Panc1 (cell line): ENCODE measurements at places on chromosomes 7 and 10.

DNA sequence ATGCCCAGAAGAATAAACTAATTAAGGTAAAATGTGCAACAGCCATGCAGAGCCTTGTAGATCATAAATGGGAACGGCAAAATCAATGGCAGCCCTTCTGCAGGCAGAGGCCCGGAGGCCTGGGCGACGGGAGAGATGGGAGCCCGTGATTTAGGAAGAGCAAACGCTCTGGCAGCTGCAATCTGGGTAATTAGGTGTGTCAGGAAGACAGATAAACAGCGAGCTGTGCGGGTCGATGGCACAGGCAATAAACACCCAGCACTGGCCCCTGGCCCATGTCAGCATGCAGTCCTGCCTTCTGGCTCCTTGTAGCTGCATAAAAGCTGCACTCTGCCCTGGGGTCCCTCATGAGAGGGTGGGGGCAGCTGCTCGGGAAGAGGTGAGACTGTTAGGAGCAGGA lies 78.0 kb downstream of the GOLGA7B start:
- no peak for DNase-seq

- DNase-seq = no peak
Measured at GRCh38 chr7:36286226-36286625, 103.4 kb upstream of the ANLN start.

DNA sequence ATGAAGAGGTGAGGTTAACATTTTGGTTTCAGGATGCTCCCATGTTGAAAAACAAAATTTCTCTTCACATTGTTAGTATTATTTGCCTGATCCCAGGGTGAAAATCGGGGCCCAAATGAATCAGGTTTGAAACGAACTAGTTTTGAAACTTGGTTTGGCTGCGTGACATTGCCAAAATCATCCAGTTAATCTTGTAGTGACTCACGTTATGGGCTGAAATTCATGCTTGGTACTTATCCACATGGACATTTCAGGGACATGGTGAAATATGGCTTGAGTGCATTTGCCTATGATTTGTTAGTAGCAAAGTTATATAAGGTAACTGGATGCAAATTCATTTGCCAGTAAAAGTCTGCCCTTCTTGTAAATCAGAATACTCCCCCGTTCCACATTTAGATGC lies 97.3 kb downstream of the CFAP58 start:
- DNase-seq = no peak

DNA sequence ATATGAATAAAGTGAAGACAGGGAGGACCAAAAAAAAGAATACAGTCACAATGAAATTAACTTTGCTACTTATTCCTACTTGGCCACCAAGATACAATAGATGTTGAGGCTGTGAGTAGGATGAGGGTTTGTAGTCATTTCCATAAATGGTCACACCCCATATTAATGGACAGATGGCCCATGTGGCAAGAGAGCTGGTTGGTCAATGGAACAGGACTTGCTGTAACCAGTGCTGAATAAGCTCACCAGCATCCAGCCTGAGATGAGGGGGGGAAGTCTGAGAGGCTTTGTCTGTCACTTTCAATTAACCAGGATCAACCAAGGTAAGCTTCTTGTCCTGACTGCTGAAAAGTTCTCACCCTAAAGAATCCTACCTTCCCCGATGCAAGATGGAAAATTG lies 130.4 kb upstream of the KCNMA1 start:
- DNase-seq = no peak

- DNase-seq = no peak
Measured at GRCh38 chr7:45459476-45459875, 114.7 kb upstream of the ADCY1 start.

GRCh38 chr10:77832238-77832637 lies 94.3 kb downstream of the DLG5 start:
- DNase-seq = no peak

DNA sequence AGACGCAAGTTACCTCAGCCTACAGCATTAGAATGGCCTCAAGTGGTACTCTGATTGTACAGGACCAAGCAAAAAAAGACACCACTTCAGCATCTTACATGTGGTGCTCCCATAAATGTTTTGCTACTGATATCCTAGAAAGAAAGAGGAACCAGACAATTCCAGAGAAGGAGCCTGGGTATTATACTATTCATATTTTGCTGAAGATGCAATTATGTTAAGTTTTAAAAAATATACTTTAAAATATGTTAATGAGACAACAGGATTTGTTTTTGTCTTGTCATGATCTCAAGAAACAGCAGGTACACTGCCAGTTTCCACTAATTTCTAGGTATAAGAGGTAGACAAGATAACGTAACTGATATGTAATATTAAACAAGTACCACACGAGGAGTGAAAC lies 92.6 kb downstream of the JMJD1C start:
- no peak for DNase-seq

GRCh38 chr7:55309040-55309991 lies 55.8 kb upstream of the LANCL2 start:
- DNase-seq = no peak

GRCh38 chr7:36045326-36045725 lies 107.7 kb upstream of the EEPD1 start:
- DNase-seq = no peak

DNA sequence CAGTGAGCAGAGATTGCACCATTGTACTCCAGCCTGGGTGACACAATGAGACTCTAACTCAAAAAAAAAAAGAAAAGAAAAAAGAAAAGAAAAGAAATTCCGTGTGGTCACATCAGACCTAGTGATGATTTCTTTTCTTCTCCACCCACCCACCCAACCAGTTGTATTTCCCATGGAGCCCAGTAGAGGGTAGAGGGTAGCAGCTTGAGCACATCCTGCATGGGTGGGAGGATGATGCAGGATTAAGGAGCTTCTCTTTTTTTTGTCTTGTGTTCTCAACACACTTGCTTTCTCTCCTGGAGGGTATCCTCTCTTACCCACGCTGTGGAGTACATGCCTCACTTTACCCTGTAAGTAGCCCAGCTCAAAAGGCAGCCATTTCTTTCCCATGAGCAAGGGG lies 118.6 kb upstream of the CARD11 start:
- no peak for DNase-seq

DNA sequence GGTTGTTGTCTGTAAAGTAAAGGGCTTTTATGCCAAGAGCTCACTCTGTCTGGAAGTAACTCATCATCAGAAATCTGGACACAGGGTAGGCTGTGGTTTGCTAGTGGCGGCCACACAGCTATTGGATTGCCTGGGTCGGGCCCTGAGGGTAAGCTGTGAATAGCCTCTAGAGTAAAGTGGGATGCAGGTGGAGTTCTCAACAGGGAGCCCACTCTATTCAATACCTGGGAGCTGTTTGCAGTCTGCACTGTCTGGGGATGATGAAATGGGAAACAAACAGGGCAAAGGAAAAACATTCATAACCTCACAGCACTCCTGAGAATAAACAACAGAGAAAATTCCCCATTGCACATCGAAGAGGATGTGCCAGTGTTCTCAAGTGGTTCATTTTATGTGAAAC lies 582.6 kb downstream of the CALN1 start:
- no peak for DNase-seq

DNA sequence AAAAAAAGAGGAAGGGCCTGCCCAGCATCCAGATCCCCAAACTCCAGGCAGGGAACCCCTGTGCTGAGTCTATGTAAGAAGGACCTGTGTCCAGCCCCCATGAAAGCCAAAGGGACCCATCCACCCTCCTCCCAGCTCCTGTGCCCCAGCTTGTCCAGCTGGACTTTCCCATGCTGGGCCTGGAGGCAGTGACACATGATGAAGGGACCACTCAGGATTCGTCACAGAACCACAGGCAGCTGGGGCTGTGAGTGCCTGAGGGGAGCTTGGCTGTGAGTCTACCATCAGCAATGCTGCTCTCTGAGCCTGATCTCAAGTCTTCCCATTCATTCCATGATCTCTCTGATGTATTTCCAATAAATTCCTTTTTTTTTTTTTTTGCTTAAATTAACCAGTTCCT lies 36.2 kb upstream of the MNX1 start:
- no peak for DNase-seq

DNA sequence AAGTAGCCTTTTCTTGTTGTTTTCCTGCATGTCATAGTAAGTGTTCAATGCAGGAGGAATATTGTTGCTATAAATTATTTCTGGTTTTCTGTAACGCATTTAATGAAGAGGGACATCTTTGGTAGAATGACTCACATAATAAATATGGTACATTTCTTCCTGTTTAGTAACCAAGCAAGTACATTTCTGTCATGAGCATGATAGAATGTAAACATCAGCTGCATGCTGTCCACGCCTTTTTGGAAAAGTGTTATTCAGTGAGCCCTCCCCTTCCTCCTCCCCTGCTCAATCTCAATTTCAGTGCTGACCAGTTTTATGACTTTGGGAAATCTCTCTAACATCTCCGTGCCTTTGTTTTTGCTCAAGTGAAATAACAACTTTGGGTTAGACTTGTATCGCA lies 664.0 kb downstream of the XPNPEP1 start:
- DNase-seq = no peak

GRCh38 chr7:1024331-1024841 lies 20.0 kb upstream of the GPR146 start:
- DNase-seq = no peak

- DNase-seq = no peak
Measured at GRCh38 chr10:5416981-5417380, 4.6 kb downstream of the NET1 start.

- DNase-seq = no peak
Measured at GRCh38 chr10:92699518-92700381, 10.0 kb downstream of the HHEX start.

- no peak for DNase-seq
Measured at GRCh38 chr10:62166331-62167131, 102.1 kb downstream of the RTKN2 start.

- peak; percentile 30 for DNase-seq
Measured at GRCh38 chr10:126569513-126570244, 100.8 kb downstream of the C10orf90 start.

- DNase-seq = no peak
Measured at GRCh38 chr10:96651998-96652431, 65.2 kb upstream of the TM9SF3 start.

DNA sequence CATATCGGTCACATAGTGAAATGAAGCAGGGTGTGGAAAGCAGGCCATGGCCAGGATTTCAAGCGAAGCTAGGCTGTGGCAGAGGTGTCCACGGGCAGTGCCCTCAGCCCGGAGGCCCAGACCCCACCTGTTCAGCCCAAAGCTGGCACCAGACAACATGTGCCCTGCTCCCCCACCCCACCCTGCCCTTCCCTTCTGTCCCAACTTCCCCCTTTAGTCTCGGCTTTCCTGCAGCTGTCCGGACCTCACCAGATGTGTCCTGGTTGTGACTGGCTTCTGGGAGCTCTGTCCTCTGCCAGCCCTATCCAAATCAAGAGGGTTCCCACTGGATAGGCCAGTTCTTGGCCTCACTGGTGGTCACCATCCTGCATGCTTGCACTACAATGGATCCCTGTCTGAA lies 37.3 kb downstream of the ADAM12 start:
- no peak for DNase-seq

DNA sequence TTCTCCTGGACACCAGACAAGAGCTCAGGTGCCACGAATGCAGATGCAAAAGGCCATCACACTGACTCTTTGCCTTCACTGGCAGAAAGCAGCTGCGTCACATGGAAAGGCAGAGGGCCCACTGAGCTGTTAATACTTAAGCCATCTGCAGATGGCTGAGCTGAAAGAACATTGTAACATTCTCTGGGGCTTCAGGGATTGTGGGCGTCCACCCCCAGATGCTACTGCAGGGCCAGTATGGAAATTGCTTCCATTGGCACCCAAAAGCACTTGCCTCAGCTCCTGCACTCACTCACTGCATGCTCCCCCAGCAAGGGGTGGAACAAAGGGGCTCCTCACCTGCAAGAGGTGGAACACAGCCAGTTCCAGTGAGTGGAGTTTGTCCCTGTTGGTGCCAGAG lies 1264.6 kb downstream of the REEP3 start:
- DNase-seq = no peak

- no peak for DNase-seq
Measured at GRCh38 chr7:43306404-43306803, 194.0 kb downstream of the HECW1 start.

- peak; percentile 32 for DNase-seq
Measured at GRCh38 chr7:10940704-10941355, 32.8 kb upstream of the PHF14 start.

GRCh38 chr7:45147858-45148652 lies 9.5 kb upstream of the RAMP3 start:
- no peak for DNase-seq

DNA sequence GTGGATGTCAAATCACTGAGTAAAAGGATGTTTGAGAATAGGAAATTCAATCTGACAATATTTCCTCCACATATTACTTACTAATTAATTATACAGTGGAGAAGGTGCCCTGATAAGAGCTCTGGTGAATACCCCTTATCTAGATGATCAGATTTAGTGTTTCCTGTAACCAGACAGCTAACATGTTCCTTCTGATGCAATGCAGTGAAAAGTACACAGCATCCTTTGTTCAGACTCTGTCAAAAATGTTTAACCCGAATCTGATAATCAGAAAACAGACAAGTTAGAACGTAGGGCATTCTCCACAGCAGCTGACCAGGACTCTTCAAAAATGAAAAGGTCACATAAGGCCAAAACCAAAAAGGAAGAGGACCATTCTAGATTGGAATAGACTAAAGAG lies 46.2 kb downstream of the WDR11 start:
- no peak for DNase-seq

GRCh38 chr7:115634633-115635032 lies 395.9 kb downstream of the TFEC start:
- peak; percentile 8 for DNase-seq

GRCh38 chr10:13527864-13528122 lies 1.0 kb downstream of the BEND7 start:
- no peak for DNase-seq

DNA sequence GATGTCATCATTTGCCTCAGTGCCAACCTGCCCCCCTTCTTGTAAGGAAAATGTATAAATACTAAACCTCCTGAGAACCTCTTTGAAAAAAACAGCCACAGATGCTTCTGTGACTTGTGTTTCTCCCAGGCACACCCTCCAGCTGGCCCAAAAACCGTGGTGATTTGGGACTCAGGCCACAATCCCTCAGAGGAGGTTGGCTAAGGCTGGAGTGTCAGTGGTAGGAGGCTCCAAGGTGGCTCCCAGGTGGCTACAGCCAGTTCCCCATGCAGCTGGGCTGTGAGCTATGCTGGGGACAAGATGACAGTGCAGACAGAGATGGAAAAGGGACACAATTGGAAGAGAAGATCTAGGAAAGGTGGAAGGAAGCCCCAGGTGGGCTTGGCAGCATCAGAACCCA lies 104.7 kb downstream of the CPXM2 start:
- no peak for DNase-seq

DNA sequence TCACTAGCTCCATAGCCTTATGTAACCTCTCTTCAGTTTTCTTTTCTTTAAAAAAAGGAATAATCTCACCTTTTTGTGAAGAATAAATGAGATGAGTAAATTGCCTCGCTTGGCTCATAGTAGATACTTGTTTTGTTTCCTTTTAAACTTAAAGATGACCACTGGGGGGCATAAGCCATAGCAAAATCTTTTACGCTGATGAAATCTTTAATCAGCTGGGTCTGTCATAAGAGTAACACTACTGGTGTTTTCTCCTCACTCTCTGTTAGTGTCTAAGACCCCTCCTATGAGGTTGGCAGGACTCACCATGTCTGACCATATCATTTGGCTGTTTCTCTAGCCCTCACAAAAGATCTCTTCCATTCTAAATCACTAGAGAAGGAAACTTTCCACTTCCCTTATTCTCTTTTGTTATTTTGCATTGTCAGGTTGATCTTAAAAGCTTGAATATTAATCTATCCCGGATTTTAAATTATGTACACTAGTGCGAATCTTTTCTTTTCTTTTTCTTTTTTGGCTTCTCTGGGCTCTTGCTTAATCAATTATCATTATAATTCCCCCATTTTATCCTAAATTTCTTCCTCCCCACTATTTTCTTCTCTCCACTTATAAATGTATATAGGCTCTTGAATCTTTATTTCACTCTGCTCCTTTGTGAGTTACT lies 12.5 kb downstream of the STAG3 start:
- DNase-seq = no peak

GRCh38 chr7:74191231-74191630 lies 17.1 kb downstream of the EIF4H start:
- no peak for DNase-seq
